Activated CD8-positive, alpha-beta memory T cell treated with anti-CD3 and anti-CD28 coated beads, Interleukin-2, amount 10 ng/mL, durations not matched to agents 7 days and 5 days (primary cell): ENCODE measurements at places on chromosomes 5 and 9.

- DNase-seq = no peak
Measured at GRCh38 chr5:112257976-112258375, 161.1 kb downstream of the EPB41L4A start.

- no peak for DNase-seq
Measured at GRCh38 chr5:94316916-94317838, 301.2 kb downstream of the KIAA0825 start.

GRCh38 chr9:84970432-84970831 is 300.9 kb downstream of the NTRK2 start:
- DNase-seq = no peak

GRCh38 chr5:180027459-180028089 is 44.0 kb downstream of the RNF130 start:
- no peak for DNase-seq

DNA sequence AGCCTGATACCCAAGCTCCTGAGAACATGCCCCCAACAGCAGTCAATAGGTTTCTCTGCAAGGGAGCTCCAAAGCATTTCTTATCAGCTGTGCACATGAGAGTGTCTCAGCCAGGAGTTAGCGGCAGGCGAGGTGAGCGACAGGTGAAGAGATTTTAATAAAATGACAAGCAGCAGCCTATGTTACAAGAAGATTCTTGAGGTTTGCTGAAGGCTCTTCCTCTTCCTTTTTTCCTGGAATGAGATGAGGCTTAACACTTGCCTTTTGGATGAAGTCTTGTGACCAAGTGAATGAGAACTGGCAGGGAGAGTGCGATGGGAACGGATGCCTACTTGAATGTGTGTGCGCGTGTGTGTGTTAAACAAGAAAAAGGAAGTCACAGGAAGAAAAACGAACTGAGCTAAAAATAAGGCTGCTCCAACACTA is 76.1 kb downstream of the SHB start:
- no peak for DNase-seq

GRCh38 chr9:70635790-70636189 is 221.3 kb upstream of the KLF9 start:
- DNase-seq = no peak

GRCh38 chr9:69003051-69003450 is 10.9 kb downstream of the PRKACG start:
- no peak for DNase-seq

DNA sequence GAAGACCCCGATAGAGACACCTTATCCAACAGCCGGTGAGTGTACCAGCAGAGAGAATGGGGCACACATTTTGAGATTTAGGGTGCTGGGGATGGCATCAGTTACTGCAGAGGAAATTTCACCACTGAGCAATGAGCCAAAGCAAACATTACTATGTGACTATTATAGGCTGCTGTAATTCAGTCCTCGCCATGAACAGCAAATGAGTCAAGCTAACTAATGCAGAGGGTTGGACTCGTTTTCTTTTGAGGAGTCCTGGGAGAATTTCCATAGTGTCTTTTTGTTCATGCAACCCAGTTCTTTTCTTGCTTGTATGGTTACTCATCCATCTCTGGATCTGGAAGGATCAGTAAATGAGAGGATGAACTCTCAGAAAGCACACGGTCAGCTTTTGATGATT is 323.8 kb downstream of the PSAT1 start:
- no peak for DNase-seq

DNA sequence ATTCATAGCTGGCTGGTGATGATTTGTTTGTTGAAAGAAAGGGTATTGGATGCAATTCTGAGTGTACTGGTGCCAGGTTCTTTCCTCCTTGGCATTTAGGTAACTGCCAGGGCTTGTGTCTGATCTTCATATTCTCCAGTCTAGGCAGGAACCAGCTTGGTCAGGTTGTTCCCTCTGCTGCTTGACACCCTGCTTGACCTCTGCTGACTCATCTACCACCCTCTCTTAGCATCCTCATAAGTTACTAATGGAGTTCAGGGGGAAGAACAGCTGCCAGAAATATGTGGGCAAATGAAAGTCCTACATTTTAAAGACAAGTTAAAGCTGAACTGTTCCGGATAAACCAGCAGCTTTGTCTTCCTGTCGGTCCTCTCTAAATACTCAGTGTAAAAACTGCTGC is 116.1 kb upstream of the TNC start:
- no peak for DNase-seq

DNA sequence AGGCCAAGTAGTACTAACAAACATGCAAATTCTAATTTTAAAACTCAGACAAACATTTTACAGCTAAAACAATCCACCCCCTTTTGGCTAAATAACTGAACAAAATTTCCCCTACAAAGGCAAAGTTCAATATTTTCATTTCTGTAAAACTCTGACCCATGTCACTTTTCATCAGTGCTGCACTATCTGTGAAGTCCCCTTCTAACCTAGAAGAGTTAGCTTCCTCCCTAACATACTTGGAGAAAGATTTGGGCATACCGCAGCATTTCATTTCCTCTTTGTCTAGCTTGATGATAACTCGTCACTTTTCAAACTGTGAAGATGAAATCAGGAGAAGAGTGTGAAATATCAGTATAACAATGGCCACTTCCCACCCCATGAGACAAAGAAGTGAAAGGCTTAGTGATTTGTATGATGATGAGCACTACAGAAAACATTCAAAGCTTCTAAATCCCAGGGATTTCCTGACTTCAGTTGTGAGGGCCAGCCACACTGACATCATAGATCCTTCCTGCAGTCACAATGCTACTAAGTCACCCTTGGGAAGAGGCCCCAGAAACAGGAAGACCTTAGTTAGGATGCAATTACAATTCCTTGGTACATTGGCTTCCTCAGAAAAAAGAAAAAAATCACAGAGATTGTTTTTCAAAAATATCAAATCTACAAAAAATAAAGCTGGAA is at the start of gene FAM81B:
Gene FAM81B, plus strand, starts transcription at position 555 of the 681 bp plus-strand sequence. Its CDS starts 24 bp downstream, at position 579.
- DNase-seq = no peak

DNA sequence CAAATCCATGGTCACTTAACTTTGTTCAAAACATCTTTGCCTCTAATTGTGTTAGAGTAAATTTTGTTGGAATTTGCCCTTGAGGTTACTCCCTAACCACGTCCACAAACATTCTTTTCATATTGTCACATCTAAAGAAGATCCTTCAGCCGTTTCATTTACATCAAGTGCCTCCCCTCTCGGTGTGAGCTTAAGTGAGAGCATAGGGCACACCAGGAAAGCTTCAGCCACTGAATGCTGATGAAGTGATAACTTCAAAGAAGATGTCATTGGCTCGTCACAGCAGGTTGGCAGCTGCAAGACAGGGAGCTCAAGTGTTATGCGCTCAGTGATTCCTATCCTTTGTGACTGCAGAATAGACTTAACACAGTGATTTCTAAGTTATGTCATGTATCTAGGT is 49.6 kb upstream of the ADAMTS19 start:
- DNase-seq = no peak

DNA sequence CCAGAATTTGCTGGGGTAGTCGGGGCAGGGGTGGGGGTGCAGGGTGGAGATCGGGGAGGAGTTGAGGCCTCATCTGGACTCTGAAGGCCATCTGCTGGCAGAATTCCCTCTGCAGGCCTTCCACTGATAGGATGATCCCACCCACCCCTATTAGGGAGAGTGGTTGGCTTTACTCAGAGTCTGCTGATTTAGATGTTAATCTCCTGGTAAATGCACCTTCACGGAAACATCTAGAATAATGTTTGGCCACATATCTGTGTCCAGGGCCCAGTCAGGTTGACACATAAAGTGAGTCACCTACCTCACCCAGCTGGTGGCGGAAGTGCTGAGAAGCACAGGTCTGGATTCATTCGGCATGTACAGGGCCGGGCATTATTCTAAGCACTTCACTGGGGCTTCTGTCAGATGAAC is 50.0 kb downstream of the DAPK1 start:
- DNase-seq = no peak

DNA sequence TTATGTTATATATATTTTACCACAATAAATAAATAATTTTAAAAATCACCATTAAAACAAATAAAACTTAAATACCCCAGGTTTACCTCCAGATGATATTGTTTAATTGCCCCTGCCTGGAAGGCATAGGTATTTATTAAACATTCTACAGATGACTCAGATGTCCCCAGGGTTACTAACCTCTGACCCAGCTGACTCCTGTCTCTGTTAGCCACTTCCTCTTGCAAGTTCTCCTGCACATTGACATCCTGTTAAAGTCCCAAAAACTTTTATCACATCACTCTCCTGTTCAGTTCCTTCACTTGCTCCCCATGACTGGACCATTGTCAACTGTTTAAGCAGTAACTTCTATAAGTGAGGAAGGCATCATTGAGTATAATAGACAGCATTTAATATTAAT is 37.0 kb upstream of the RAB3C start:
- DNase-seq = no peak

GRCh38 chr5:120140501-120140900 is 323.6 kb upstream of the PRR16 start:
- no peak for DNase-seq

DNA sequence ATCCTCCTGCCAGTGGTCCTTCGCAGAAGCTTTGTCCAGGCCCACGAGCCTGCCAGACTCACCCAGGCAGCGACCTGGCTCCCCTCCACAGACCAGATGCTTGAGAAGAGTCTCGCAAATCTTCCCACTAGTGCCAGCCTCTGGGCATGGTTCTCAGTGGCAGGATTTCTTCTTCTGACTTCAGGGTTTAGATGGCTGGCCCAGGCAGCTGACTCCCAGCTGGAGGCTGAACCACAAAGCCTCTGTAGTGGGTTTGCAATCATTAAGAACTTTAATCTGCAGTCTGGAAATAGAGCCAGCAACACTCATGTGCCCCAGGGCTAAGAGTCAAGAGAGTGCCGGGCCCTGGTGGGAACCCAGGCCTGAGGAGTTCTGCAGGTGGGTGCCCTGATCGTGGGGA is 90.6 kb upstream of the ICE1 start:
- DNase-seq = no peak

- no peak for DNase-seq
Measured at GRCh38 chr5:113488645-113489184, 462 bp upstream of the MCC start.

DNA sequence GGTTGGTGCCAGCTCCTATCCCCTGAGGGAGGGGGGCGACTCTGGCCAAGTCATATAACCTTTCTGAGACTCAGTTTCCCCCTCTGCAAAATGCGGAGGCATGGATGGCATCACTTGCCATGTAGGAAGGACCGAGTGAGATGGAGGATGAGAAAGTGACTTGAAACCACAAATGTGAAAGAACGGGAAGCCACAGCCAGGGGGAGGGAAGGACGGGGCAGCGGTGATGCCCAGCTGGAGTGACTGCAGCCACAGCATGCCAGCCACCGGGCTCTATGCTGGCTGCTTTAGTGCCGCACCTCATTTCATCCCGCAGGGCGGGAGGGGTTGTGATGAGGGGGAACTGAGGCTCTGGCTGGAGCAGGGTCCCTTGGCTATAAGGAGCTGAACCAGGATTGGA is 74.5 kb downstream of the HMCN2 start:
- no peak for DNase-seq

DNA sequence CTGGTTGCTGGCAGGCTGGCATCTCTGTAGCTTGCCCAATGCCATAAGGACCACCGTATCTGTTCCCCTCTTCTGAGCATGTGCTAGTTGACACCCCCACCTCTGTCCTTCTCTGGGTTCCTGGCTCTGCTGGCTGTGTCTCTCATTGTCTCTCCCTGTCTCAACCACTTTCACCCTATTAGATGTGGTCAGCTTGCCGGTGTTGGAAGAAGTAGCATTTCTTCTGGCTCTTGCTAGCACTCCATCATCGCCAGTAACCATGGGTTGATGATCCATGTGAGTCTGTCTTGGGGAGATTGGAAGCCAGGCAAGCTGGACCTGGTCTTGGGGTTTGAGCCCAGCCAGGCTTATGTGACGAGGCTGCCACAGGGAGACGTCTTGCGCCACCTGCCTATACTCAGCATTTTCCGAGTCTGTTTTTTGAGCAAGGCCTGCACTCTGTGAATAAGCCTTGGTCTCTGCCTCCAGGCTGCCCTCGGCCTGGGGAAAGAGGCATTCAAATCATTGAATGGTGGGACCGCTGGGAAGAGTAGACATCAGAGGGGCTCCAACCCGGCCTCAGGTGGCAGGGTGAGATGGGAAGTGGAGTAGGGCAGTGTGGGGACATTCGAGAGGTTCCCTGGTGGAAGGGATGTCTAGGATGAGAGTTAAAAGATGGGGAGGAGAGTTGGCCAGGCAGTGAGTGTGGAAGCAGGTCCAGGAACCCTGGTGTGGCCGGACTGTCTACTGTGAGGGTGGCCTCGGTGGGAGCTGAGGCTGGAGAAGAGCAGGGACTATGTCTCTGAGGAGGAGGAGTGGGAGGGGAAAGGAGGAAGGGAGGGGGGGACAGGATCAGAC is 74.3 kb downstream of the ZNF618 start:
- DNase-seq = no peak

DNA sequence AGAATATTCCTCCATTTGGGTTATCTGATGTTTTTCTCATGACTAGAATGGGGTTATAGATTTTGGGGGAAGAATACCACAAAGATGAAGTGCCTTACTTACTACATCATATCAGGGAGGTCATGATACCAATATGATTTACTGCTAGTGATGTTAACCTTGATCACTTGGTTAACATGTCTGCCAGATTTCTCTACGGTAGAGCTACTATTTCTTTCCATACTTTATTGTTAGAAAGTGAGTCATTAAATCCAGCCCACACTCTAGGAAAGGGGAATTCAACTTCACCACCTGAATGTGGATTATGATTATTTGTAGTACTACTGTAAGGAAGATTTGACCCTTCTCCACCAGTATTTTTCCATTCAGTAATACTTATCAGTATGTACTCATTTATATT is 64.7 kb downstream of the UBE2R2 start:
- no peak for DNase-seq

GRCh38 chr5:125695996-125696655 is 727.1 kb upstream of the GRAMD2B start:
- DNase-seq = no peak

DNA sequence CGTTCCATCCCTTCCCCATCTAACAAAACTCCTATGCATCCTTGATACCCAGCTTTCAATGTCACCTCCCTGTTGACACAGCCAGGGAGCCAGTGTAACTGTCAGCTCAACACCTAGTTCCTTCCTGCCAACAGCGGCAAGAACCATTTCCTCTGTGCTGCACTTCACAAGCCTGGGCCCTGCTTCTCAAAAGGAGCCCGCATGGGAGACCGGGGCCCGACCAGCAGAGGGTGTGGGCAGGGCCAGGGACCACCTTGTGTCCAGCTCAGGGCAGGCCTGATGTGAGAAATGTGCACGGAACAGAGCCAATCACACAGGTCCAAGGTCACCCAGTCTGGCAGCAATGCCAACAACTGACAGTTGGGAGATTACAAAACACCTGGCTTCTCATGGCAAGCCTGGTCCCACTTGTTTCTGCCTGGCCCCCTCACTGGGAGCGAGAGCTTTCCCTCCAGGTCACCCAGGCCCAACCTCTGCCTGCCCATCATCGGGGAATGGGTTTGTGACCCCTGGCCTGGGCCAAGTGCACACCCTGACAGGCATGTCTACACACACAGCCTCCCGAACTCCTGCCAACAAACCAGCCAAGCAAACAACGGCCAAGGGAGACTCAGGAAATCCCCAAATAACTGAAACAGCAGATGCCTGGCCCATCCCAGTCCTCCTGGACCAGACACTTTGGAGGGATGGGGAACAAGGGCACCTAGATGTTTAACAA is 3.1 kb downstream of the RNF44 start:
- DNase-seq = peak; percentile 80

- DNase-seq = no peak
Measured at GRCh38 chr5:57004800-57005199, 52.9 kb upstream of the MIER3 start.

- no peak for DNase-seq
Measured at GRCh38 chr5:134592141-134592746, 40.4 kb downstream of the SAR1B start.
